Midbrain (tissue), 1 donor: ENCODE measurements at places on chromosomes 12 and 14.

DNA sequence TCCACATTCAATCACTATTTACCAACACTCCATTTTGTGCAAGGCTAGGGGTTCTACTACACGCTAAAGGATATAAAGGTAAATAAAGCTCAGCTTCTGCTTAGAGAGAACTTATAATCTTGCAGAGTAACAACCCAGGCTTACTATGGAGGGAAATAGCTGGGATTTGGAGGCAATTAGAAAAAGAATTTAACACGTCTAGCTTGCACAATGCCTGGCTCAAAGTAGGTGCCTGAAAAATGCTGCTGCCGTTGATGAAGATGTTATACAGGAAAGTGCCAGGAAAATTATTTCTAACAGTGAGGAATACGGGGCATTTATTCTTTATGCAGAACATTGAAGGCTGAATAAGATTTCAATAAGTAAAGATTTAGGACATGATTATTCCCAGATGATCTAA, 214.2 kb downstream of the KITLG start:
- DNase-seq: no peak

- DNase-seq: no peak
Measured at GRCh38 chr12:59031313-59031712, 111.0 kb upstream of the LRIG3 start.

DNA sequence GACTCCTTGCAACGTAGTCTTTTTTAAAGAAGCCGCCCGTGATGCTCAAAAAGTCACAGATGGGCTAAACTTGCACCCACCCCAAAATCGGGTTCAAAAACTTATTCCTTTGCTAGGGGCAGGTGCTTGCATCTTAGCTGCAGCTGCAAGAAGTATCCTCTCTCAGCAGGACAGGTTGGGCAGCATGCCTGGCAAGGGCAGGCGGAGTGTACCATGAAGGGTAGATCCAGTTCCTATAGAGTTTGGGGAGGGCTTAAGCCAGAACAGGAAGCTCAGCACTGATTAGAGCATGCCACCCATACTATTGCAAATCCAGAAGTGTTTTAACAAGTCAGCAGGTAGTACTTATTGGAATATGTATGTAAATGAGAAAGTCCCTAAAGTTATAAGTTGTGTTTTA, 48.7 kb downstream of the CPM start:
- no peak for DNase-seq

DNA sequence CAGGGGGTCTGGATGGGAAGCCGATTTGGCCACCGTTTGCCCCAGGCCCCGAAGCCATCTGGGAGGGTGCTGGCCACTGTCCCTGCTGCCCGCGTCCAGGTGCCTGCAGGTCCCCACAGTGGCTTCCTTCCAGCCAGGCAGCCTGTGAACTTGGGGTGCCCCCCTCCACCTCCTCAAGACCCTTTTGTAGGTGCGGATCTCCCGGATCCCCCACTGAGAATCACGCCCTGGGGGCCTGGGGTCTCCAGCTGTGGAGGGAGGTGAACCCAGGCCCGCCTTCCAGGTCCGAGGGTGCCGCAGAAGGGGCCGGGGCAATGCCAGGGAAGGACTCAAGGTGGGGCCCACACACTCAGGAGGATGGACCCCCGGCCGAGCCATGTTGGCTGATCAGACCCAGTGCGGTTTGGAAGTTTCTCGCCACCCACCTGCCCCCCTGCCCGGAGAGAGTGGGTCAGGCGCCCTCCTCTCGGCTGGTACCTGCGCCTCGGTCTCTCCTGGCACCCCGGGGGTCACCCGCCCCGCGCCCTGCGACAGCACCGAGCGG, 1.7 kb downstream of the MMP17 start:
- DNase-seq: no peak
